NB4 (cell line): ENCODE measurements at places on chromosomes 1 and 21.

- DNase-seq: no peak
Observed at GRCh38 chr1:63912643-63913042, 138.8 kb downstream of the ROR1 start.

GRCh38 chr1:220817907-220818306, 31.2 kb downstream of the MTARC1 start:
- no peak for DNase-seq

DNA sequence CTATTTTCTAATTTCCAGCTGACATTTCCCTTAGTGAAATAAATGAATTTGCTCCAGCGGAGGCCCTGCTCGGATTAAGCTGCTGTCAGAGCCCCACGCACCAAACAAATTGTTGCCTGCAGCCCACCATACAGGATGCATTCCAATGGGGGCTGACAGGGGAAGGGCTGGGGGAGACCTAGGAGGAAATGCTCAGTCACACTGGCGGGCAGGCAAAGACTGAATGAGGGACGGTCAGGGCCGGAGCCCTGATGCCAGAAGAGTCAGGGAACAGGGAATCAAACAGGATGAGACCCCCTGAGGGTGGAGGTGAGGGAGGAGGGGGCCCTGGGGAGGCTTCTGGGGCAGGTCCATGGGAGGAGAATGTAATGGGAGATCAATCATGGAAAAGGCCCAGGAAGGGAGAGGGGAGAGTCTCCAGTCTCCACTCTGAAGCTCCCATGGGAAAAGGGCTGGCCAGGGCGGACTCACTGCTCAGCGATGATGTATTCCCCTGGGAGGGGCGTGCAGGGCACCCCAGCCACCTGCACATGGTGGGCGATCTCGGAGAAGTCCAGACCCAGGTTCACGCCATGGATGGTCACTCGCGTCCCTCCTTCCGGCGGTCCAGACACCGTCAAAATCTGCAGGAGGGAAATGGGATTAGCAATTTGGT, 149.4 kb upstream of the CD34 start:
- DNase-seq: no peak

DNA sequence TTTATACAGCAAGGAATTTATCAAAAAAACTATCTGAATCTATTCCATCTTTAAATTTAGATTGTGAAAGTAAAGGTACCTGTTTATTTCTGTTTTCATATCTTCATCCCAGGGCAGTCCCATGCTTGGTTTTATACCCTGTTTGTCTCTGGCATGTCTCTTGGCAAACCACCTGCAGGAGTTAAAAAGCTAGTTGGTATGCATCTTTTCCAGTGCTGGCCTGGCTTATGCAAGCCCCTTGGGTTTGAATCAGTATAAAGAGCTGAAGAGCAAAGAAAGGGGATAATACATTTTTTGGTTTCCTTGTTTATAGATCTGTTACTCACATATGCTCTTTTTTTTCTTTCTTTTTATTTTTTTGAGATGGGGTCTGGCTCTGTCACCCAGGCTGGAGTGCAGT, 37.8 kb downstream of the LRRC8C start:
- DNase-seq: no peak
